ENCODE measurements at places on chromosomes 13 and 19.
A peak's percentile ranks its signal among the peaks of the same experiment; 100 is the strongest.

DNA sequence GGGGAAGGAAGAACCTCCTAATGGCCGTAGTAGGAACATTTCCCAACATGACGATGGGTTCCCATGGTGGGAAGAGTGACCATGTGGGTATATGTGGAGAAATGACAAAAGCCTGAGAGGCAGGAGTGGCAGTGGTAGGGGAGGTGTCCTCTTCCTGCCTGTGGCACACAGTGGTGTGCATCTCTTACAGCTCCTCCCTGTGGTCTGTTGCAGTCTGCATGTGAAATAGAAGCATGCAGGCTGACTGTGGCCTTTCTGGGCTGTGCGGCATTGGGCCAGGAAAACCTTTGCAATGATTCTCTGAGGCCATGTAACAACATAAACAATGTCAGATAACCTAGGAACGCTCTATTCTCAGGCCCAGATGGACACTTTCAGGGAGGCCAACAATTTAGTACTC, 84.0 kb downstream of the LACC1 start:
- no peak for DNase-seq

- DNase-seq = no peak
Observed at GRCh38 chr13:38636073-38636472, 50.8 kb upstream of the FREM2 start.

DNA sequence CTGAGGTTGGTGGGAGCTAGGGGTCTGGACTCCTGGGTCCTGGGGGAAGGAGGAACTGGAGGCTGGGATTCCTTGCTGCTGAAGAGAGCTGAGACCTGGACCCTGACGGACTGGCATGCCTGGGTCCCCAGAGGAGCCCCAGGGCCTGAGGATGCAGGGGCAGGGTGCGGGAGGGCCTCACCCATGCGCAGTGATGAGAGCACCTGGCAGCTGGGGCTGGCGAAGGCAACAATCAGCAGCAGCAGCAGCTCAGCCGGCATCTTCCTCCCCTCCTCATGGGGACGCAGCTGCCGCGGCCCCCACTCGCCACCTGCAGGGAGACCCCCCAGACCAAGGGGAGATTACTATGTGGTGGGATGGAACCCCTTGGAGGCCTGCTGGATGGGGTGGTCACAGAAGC, 4.5 kb downstream of the GRIK5 start:
- no peak for DNase-seq

DNA sequence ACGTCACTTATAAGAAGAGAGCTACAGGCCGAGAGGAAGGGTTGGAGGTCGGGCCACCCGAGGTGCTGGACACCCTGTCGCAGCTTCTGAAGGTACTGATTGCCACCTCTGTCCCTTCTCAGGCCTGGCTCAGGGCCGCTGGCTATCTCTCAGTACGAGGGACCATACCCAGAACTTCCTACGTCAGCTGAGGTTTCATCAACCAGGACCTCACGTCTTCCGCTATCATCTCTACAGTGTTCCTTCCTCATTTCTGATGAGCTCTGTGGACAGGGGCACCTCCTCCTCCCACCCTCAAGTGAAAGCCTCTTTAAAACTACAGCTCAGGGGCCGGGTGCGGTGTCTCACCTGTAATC, 58.2 kb upstream of the USE1 start:
- no peak for DNase-seq

DNA sequence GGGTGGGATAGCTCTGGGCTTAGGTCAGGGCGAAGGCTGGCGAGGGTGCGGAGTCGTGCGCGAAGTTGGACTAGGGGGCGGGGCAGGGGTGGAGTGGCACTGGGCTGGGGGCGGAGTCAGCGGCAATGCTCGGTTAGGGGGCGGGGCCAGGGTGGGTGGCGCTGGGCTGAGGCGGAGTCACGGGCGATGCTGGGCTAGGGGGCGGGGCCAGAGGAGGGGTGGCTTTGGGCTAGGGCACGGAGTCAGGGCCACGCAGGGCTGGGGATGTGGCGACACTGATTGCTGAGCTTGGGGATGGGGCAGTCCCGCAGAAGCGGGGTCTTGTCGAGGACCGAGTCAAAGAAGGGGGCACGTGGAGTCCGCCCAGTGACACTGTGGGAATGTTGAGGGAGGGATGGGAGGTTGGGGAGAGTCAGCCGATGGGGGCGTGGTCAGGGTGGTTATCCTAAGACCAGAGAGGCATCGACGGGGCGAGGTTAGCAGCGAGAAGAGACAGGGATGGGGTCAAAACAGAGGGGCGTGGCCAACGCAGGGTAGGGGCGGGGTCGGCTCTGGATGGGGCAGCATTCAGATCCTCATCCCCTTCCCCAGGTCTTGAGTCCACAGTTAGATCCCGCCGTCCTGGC, 8.7 kb downstream of the HOMER3 start:
- no peak for DNase-seq

DNA sequence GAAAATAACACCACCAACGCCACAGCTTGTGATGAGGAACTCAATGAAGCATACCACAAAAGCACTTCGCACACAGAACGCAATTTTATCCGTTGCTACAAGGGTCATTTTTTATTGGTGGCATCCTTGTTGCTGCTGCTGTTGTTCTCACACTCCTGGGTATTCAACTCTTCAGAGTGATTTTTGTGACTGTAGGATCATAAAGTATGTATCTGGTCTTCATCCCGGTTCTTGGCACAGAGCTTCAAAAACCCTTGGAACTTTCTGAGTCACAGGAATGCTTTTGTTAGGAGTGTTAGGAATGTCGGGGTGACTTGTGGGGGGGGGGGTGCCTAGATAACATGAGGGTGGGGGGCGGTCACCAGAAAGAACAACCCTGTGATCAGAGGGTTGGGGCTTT, 108.4 kb downstream of the ZNF557 start:
- no peak for DNase-seq

GRCh38 chr19:20470345-20471135, 95.0 kb downstream of the ZNF737 start:
- peak; percentile 1 for DNase-seq

DNA sequence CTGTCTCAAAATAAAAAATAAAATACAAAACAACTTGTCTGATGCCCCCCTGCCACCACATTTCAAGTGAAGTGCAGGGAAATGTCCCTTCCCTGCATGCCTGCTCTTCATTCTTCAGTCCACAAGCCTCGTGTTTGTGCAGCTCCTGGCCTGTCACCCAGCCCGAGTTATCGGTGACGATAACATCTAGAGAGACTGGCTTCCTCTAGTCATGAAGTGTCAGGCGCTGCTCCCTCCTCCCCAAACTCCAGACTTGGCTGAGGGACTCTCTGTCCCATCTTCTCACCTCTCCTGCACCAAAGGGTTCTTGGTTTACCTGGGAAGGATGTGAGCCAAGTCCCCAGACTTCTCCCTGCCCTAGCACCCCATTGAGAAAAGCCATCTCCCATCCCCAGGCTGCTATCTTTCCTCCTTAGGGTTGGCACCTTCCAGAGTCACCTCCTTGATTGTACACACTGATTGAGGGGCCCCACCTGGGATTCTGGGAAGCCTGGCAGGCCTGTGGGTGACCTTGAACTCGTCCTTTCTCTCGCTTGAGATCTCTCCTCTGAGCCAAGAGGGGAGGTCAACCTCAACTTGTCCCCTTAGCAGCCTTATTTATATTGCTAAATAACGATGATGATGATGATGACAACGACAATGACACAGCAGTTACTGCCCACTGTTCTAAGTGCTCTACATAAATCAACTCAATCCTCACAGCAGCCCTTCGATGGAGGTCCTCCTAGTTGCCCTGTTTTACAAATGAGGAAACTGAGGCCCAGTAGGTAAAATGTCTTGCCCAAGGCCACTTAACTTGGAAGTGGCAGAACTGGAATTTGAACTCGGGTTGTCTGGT, 13.1 kb upstream of the PLAUR start:
- DNase-seq = no peak

DNA sequence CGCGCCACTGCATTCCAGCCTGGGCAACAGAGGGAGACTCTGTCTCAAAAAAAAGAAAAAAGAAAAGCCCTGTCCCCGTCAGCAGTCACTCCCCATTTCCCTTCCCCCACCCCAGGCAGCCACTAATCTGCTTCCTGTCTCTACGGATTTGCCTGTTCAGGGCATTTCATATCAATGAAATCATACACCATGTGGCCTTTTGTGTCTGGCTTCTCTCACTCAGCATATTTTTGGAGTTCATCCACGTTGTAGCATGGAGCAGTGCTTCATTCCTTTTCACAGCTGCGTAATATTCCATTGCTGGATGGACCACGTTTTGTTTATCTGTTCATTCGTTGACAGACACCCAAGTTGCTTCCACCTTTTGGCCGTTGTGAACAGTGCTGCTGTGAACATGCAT, 36.1 kb upstream of the KLF2 start:
- DNase-seq = no peak

DNA sequence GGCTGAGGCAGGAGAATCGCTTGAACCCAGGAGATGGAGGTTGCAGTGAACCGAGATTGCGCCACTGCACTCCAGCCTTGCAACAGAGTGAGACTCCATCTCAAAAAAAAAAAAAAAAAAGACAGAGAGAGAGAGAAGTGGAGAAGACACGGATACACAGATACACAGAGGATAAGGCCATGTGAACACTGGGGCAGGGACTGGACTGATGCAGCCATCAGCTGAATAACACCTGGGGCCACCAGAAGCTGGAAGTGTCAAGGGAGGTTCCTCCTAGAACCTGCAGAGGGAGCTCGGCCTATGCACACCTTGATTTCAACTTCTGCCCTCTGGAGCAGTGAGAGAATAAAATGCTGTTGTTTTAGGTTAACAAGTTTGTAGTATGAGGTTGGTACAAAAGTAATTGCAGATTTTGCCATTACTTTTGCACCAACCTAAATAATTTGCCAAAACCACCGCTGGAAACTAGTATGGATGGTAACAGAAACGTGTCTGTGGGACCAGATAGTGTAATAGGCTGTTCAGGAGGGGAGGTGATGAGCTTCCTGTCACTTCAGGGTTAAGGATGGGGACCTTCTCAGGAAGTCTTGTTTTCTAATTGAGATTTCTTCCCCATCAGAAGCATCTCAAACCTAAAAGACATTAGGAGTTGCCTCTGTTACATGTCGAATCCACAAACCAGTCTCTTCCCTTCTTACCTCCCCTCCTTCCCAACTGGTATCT, 36.4 kb upstream of the IGSF23 start:
- DNase-seq = no peak

- DNase-seq = no peak
Observed at GRCh38 chr19:38690832-38691231, 43.4 kb downstream of the ACTN4 start.

DNA sequence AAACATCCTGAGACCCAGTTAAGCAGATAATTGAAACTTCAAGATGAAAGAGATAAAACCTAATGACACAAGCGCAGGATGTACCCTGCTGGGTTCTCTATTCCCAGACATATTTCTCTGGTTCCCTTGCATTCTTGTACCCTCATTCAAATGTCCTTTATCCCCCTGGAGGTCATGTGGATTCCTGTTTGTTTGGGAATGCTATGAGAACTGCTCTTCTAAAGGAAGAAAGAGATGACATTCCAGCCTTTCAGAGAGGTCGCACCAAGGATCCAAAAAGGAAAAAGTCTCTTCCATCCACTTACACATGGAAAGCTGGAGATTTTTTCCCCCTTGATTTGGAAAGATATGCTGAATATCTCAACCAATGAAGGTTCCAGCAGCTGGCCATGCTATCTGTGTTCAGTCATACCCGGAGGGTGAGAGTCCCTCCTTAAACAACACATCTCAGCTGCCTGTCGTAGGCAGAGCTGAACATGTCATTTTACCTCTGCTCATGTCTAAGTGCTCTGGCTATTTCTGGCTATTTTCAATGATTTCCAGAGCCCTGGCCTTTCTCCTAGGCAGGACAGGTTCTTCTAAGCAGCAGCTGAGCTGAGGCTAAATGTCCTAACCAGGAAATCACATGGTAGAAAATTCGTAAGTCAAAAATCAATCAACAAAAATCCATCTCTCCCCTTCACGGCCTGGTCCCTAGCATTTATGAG, 52.5 kb downstream of the C13orf42 start:
- DNase-seq = no peak

DNA sequence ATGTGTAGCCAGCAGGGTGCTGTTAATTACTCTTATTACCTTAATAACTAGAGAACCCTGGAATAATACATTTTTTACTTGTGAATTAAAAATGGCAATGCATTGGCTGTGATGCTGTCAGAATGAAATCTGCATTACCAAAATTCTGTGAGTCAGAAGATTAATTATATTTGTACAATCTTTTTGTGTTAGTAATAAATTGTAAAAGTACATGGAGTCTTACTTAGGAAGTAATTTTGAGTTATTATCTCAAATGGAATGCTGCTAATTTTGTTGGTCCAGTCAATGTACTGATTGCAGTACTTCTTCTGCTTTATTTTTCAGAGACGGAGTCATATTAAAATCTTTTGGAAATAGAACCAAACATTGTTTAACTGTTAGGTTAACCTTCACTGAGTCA, 152.0 kb upstream of the SLC10A2 start:
- DNase-seq = no peak

DNA sequence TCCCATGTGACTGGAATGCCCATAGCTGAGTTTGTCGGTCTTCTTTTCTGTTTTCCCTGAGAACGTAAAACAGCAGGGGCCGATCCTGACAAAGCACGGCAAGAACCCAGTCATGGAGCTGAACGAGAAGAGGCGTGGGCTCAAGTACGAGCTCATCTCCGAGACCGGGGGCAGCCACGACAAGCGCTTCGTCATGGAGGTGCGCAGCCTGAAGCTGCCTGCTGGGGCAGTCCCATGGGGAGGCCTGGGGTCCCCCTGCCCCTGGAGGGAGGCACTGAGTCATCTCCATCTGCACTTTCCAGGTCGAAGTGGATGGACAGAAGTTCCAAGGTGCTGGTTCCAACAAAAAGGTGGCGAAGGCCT, 18.2 kb upstream of the QTRT1 start:
- DNase-seq = no peak

GRCh38 chr19:2391118-2391725, 31.2 kb downstream of the TMPRSS9 start:
- DNase-seq = peak; percentile 43

DNA sequence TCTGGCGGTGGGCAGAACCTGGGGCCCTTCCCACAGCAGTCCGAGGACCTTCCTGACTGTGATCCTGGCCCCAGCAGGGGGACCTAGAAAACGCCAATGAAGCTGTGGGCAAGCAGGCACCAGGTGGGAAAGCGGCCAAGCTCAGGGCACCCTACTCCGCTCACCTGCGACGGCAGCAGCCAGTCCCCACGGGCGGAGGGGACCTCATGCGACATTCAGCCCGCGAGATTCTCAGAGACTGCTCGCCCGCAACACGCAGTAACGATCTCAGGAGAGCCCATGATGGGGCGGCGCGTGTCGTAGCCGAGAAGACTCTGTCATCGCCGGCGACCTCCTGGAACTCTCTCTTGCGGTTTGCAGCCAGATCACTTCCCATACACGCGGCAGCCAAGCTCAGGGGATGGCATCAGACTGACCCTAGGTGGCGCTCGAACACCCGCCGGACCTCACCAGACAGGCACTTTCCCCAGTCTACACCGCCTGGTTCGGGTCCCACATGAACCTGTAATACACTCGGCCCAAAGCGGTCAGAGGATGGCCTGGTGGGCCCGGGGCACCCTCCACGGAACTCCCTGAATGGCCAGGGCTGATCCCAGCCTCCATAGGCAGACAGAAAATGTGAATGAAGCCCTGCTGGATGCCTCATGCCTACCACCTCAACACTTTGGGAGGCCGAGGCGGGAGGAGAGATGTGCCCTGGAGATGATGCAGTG, 26.5 kb downstream of the MAN2B1 start:
- DNase-seq = peak; percentile 38

- no peak for DNase-seq
Observed at GRCh38 chr19:35375505-35376307, 4.8 kb downstream of the GPR42 start.

- DNase-seq = no peak
Observed at GRCh38 chr13:50796463-50796862, 47.0 kb downstream of the DLEU7 start.
